ENCODE measurements at places on chromosomes 6 and 20.

DNA sequence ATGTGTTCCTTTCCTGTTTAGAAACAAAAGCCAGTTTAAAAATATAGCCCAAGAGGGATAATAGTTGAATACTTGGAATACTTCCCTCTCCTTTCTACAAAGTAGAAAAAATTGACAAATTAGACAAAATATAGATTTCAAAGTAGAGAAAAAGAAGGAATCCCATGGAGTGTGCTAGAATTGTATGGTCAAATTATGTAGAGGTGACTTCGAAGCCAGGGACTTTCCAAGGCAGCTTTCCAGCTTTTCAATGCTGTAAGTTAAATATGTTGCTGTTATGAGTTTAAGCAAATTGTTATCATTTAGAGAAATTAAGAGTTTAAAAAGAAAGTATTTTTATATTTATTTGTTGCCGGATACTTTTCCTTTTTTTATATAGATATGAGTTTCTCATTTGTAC, 415.5 kb upstream of the OPRM1 start:
- no peak for DNase-seq

- DNase-seq, result no peak
Observed at GRCh38 chr20:25300496-25301170, 52.7 kb downstream of the PYGB start.

DNA sequence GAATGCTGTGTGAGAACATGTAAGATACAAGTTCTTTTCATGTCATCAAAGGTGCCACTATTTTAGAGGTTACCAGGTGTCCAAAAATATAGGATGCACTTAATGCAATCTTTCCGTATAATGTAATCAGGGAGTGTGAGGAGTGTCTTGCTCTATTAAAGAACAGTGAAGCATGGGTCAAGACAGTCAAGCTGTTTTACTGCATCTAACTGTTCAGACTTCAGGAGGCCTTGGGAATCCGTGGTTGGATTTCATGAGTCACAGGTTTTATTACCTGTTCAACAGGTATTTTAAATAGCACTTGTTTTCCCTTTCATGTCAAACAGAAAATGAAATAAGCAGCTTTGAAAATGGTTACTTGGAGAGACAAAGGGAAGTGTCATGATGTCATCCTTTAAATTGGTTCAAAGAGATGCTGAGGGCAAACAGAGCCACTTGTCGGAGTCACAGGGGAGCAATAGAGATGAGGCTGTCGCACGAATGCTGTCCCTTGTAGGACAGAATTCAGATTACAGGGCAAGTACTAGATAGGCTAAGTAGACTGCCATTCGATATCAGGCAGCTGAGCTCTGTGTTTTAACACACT, 621.5 kb downstream of the QKI start:
- DNase-seq, result no peak

- DNase-seq, result no peak
Observed at GRCh38 chr6:93164781-93165180, 254.6 kb downstream of the EPHA7 start.

DNA sequence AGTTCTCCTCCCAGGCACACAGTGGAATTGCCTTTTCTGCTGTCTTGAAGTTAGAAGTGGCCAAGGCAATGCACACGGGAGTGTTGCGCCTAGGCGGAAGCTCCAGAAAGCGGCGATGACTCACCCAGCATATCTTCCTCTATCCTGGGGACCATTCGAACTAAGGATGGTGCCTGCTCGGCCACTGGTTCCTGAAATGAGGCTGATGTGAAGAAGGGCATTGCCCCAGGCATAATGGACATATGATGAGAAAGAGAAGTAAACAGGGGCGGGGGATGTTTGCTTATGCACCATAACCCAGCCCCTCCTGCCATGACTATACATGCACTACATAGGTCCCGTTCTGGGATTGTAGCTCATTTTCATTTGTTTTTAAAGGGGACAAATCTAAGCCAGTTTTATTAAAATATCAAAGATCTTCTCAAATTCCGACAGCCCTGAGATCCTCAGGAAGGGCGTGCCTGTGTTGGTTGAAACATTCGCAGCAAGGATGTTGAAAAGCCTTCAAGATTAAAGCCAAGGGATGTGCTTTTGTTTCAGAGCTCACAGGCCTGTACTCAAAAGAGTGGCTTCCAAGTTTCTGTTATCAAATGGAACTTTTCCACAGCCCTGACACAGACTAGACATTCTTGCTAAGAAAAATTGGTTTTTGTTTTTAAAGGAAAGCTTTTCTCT, 218.5 kb downstream of the LY86 start:
- DNase-seq, result no peak

DNA sequence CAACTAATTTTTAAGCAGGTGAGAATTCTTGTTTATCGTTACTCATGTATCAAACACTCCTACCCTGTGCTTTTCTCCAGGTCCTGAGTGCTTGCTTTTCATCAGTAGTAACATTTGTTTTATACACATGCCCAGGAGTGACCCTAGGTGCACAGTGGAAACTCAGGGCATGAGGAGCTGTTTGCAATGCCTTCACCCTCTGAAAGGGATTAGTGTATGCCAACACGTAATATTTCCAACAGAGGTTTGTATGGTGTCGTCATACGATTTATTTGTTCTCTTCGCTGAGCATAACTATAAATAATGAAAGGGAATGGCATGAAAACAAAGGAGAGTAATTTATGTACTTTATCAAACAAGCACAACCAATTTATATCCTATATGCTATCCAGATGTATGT, 537.4 kb upstream of the MMS22L start:
- DNase-seq, result no peak

GRCh38 chr6:93786474-93787330, 367.3 kb upstream of the EPHA7 start:
- DNase-seq, result no peak

- no peak for DNase-seq
Observed at GRCh38 chr6:112032728-112033127, 21.2 kb upstream of the CCN6 start.

- no peak for DNase-seq
Observed at GRCh38 chr20:33647603-33648395, 14.3 kb upstream of the C20orf144 start.

All from activated CD4-positive, alpha-beta T cell treated with anti-CD3 and anti-CD28 coated beads, Interleukin-2, amount 50 U/mL, for 48 hours (primary cell).